CD8-positive, alpha-beta T cell (primary cell): ENCODE measurements at places on chromosomes 4 and X. TPM values are rescaled to one million over a fixed set of nuclear protein-coding genes. Genes with fewer than 3 reads are reported as not detected.

Gene NPY2R
- not detected for total RNA-seq

DNA sequence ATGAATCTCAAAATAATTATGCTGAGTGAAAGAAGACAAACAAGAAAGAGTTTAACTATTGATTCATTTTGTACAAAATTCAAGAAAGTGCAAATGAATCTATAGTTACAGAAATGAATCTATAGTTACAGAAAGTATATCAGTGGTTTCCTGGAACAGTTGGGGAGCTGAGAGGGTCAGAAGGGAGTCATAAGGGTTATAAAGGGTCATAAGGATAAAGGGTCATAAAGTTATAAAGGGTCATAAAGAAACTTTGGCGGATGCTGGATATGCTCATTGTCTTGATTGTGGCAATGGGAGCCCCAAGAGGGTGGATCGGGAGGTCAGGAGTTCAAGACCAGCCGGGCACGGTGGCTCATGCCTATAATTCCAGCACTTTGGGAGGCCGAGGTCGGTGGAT, 26.0 kb upstream of the INTS6L start:
- DNase-seq: no peak

Gene UGT8
- total RNA-seq: 0.36 TPM

DNA sequence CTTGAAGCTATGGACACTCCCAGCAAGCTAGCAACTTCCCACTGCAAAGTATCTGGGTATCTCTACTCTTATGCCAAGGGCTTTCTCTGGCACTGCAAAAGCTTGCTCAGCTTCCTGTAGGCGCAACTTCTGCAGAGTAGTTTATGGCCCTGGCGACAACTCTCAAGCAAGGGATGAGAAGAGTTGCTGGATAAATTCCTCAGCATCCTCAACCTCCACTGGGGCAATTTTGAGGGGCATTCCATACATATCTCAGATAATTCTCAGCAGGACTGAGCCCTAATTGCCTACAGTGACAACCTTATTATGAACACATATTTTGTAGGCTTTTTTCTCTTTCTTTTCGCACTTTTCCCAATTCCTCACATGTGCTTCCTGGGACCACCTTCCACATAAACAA, 31.2 kb upstream of the TAB3 start:
- DNase-seq: no peak

Gene F9
- total RNA-seq: not detected

- DNase-seq: peak; percentile 49
Measured at GRCh38 chr4:2796849-2797544, 4.1 kb downstream of the SH3BP2 start.

GRCh38 chr4:74754218-74754617, 40.1 kb downstream of the BTC start:
- no peak for DNase-seq

Gene SPON2
- 26.4 TPM for total RNA-seq

DNA sequence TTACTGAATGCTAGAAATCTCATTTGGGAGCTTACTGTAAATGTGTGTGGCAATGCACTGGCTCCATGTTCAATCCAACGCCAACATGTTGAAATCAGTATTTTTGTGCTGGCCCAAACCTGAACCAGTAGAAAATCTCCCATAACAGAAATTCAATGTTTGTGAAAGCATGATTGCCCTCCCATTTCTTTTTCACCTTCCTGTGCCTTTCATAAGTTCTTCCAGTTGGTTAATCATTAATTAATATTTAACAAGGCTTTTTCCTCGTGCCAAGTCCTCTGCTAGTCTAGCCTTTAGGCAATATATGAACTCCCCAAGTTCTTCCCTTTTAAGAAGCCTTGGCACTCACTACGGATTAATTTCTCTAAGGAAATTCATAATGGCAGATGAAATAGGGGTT, 1.3 kb upstream of the PLS3 start:
- no peak for DNase-seq

DNA sequence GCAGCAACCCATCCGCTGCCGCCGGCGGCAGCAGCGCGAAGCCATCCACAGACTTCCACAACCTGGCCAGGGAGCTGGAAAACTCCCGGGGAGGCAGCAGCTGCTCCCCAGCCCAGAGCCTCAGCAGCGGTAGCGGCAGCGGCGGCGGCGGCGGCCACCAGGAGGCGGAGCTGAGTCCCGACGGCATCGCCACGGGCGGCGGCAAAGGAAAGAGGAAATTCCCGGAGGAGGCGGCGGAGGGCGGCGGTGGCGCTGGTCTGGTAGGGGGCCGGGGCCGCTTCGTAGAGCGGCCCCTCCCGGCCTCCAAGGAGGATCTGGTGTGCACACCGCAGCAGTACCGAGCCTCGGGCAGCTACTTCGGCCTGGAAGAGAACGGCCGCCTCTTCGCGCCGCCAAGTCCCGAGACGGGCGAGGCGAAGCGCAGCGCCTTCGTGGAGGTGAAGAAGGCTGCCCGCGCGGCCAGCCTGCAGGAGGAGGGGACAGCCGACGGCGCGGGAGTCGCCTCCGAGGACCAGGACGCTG, 4.9 kb downstream of the PRDM8 start:
- DNase-seq: peak; percentile 80

GRCh38 chr4:24210332-24210902, 320.6 kb upstream of the PPARGC1A start:
- DNase-seq: no peak

Gene PAK3
- 0.72 TPM for total RNA-seq

GRCh38 chr4:182435401-182435800, 192.2 kb downstream of the TENM3 start:
- no peak for DNase-seq

DNA sequence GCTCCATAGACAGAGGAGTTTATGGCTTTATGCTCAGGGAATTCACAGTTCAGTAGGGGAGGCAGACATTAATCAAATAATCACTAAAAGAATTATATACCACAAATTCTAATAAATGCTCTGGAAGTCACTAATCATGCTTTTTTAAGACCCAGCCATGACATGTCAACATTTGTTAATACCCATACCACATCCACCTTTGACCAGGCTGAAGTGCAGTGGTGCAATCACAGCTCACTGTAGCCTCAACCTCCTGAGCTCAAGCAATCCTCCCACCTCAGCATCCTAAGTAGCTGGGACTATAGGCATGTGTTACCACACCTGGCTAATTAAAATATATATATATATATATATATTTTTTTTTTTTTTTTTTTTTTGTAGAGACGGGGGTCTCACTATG, 12.8 kb upstream of the SCD5 start:
- no peak for DNase-seq

DNA sequence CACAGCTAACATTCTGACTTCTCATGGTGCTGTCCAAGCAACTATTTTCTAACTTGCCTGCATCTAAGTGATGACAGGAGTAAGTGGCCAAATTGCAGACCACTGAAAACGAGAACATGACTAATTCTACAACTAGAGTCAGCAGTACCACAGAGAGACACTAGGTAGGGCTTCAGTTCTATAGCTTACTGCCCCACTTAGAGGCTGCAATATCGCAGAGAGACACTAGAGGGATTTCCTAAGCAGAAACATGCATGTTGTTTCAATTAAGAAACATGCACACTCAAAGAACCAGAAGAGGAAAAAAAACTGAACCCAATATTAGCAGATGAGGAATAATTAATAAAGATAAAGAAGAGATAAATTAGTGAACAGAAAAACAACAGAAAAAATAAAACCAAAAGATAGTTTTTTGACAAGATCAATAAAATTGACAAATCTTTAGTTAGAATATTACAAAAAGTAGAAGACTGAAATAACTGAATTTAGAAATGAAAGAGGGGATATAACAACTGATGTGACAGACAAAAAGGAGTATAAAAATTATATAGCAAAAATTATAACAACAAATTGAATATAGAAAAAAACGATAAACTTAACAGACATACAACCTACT, 100.8 kb downstream of the SPIN4 start:
- peak; percentile 29 for DNase-seq

- no peak for DNase-seq
Measured at GRCh38 chr4:33696041-33696440, 2548.3 kb downstream of the ARAP2 start.

Gene WAS
- 54.9 TPM for total RNA-seq

Gene MTMR8
- 2.1 TPM for total RNA-seq

DNA sequence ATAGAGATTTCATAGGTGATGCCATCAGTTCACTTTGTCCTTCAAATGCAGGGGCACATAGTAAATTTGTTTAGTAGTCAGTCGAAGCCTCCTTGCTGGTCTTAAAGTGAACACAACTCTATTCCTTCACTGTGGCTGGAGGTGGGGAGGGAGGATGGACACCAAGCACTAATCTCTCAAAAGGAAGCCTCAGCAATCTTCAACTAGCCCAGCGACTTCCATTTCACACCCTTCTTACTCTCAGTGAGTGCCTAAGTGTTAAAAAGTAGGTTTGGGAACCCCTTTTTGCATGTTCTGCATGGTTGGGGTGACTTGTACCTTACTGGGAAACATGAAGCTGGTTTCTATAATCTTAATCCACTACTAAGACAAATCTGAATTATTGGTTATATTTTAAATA, 96.0 kb upstream of the GUCY1A1 start:
- DNase-seq: no peak

DNA sequence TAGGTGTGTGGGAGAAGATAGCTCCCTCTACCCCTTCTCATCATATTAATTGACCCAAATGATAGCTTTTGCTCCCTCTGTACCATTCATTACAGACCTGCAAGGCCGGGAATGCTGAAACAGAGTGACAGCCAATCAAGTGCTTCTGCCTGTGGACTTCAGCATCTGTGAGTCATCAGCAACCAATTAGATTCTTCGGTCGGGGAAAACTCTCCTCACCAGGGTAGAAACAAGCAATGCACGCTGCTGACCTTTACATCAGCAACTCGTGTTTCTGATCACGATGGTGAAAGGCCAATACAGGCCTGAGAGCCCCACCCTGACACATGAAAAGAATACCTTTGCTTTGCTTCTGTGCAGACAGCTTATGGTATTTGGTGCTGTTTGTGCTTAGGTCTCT, 347.2 kb upstream of the DDX53 start:
- DNase-seq: no peak

DNA sequence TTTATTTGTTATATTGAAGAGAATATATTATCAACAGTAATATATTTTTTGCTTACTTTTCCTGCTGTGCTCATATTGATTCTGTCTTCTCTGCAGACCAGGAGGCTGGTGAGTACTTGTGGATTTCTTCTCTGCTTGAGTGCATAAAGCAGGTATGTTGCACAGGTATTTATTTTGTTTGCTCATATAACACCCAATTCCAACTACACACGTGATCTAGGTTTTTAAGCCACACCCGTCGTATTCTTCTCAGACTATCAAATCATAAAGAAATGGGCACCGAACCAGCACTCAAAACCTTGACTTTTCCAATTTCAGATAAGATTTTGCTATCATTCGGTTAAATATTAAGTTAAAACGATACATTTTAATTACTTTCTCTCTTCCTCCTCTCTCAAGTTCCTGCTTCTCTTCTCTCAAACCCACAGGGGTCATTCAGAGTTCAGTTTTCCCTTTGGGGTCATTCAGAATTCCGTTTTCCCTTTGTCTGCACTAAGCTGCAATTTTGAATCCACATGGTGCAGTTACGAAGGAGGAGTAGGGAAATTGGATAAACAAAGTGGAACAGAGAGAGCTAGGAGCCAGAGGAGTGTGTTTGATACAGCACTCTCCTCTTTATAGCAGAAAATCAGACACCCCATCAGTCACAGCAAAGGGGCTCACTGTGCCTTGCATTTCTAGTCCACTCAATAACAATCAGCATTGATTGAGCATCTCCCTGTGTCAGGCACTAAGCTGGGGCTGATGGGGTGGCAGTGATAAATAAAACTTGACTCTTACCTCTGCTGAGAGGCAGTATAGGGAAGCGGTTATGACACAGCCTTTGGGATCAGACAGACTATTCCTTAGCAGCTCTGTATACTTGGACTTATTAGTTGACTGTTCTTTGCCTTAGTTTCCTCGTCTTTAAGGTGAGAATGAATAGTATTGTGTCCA, at the start of gene ADH1C:
ADH1C (minus strand) TSS at position 145 of the 936 bp plus-strand sequence; CDS start at position 74, 71 bp downstream.
- DNase-seq: no peak

Gene RADX
- 9.1 TPM for total RNA-seq

GRCh38 chrX:155246748-155247147, 17.5 kb downstream of the RAB39B start:
- DNase-seq: no peak

DNA sequence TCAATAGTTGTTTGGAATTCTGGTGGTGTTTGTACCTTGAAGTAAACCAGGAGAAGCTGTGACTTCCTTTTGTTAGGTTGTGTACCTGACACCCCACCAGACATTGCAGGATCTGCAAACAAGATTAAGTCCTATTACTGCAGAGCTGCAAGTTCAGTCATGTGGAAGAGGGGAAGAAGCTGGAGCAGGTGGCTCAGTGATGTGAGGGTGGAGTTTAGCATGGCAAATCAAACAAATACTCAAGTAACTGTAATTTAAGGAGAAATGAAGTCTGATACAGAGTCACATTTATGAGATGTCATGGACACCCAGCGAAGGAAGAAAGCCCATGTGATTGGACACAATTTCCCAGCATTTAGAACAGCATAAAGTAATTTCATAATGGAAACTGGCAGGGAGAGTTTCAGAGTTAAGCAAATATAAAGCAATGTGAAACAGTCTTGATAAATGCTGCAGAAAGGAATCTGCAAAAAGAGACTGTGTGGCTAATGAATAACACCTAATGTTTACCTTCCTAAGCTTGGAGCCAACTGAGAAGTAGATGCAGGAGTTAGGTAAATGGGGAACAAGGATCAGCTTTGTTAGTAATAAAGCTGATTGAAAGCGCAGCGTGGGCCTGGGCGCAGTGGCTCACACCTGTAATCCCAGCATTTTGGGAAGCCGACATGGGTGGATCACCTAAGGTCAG, 249.1 kb downstream of the GBA3 start:
- no peak for DNase-seq

Gene FGD1
- not detected for total RNA-seq

DNA sequence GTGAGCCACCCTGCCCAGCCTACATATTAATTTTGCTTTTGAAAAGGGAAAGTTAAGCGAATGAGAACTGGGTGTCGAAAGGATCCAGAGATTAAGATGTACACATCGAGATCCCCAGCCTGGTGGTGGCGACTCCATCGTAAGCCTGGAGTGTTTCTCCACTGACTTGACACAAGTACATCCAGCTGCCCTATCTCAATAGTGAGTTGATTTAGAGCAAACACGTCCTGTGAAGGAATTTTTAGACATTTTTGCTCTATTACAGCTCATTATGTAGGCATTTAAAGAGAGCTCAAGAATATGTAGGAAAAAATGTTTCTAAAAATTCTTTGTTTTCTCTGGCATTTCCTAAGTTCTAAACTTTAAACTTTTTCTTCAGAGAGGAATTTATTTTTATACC, 11.7 kb upstream of the CLDN34 start:
- no peak for DNase-seq
